C1 segment of cervical spinal cord (tissue), 14 donors: ENCODE measurements at places on chromosomes 4 and X.

DNA sequence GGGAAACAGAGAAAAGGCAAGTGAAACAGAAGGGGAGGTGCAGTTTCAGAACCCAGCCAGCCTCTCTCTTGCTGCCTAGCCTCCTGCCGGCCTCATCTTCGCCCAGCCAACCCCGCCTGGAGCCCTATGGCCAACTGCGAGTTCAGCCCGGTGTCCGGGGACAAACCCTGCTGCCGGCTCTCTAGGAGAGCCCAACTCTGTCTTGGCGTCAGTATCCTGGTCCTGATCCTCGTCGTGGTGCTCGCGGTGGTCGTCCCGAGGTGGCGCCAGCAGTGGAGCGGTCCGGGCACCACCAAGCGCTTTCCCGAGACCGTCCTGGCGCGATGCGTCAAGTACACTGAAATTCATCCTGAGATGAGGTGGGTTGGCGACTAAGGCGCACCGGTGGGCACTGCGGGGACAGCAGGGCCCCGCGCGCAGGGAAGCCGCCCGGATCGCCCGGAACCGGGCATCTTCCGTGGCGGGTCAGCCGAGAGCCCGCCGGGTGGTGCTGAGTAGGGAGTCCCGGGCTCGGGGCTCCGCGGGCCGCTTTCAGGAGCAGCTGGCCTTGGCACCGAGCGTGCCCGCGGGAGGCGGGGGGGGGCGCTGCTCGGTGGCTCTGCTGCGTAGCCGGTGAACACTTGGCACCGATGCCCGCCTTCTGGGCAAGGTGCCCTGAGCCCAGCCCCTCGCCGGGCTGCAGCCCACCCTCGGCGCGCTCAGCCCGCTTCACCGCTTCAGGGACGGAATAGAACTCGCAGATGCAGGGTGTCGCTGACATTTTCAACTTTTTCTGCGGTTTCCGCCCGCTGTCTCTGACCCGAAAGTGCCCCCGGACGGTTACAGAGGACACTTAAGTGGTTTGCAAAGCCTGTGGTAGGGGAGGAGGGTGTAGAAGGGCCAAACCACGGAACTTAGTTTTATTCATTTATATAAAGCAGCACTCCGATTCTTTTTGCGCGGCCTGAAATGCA, at the start of gene CD38:
CD38 (plus strand) TSS at position 40 of the 953 bp plus-strand sequence; CDS start at position 127, 87 bp downstream.
- DNase-seq: peak; percentile 73

DNA sequence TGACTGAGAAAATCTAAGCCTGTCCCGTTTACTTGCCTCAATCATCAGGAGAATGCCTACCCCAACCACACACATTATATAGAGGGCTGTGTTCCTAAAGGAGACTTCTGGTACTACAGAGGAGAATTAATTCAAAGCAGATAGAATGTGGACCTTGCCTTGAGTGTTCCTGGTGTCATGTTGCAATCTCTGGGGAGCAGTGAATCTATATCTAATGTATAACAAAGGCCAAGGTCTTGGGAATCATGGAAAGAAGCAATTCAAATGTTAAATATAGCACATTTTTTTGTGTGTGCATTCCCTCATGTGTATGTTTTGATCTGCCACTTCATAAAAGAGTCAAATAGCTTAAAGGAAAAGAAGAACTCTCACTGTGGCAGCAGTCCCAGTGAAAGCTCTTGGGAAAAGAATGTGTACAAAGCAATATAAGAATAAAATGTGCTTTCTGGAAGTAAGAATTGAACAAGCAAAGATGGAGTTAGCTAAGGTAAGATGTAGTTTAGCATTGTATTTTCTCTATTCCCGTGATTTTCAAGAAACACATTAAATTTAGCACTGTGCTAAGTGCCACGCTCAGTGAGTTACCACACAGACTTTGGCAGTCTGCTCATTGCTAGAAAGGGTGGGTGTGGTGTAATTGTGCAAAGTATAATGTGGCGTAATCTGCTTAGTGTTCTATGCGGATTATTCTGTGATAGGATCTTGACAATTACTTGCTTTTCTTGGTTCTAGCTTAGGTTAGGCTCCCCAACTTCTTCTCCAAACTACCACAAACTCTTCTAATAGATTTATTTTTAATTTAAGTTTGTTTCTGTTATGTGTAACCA, 13.7 kb downstream of the ADH6 start:
- no peak for DNase-seq

GRCh38 chr4:101791182-101791558, 640 bp downstream of the BANK1 start:
- peak; percentile 78 for DNase-seq

GRCh38 chr4:44914748-44915147, 188.4 kb upstream of the GNPDA2 start:
- no peak for DNase-seq

DNA sequence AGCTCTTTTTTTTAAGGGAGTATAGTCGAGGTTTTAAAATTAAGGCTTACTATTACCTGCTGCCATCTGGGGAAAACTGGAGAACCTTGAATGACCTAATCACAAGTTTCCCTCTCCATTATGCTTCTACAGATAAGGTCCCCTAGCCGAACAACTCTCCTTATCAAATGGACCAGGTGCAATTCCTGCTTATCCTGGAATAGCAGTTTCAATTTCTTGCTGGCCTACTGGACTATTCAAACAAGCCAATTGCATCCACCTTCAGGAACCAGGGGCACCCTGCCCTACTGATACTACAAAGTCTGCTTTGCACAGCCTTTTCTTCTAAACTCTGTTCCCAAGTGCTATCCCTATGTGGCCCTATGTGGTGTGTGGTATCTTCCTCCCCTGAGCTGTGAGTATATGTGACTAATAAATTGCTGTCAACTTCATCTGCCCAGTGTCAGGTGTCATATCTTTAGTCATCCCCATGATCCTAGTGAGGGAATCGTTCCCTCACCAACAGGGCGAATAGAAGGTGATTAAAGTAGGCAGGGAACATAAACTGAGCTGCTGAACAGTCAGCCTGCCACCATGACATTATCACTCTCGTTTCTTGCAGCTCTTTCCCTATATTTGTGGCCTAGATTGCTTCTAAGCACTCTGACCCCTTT, 128.5 kb downstream of the ATG4A start:
- no peak for DNase-seq

DNA sequence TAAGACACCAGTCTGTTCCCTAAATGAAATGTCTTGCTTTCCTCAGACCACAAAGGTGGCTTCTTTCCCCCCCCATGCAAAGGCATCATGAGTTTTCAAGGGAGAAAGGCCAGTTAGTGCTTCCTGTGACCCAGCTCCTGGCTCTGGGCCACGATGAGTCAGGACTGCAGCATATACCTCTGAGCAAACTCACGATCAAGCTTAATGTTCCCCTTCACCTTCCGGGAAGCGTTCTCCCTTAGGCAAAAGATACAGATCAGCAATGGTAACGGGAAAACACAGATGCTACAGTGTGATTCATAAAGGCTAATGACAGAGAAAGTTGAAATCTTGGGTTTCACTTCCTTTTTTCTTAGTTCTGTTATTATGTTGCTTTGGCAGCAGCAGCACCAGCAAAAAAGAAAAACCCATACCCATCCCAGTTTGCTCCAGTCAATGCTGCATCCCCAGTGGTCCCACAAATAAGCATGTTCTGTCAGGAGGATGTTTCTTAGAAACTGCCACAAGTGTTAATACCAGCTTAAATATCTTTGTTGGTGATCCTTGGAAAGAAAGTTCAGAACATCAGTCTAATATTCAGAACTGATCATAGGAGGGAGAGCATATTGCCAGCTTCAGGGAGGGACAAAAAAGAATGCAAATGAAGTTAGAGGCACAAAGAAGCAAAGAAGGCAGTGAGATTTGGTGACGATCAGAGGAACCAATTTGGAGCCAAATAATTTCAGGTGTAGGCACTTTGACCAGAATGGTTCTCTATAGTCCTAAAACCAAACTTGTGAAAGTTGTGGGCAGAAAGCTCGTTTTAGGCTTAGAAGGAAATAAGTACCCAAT, 41.2 kb downstream of the LONRF3 start:
- peak; percentile 10 for DNase-seq

DNA sequence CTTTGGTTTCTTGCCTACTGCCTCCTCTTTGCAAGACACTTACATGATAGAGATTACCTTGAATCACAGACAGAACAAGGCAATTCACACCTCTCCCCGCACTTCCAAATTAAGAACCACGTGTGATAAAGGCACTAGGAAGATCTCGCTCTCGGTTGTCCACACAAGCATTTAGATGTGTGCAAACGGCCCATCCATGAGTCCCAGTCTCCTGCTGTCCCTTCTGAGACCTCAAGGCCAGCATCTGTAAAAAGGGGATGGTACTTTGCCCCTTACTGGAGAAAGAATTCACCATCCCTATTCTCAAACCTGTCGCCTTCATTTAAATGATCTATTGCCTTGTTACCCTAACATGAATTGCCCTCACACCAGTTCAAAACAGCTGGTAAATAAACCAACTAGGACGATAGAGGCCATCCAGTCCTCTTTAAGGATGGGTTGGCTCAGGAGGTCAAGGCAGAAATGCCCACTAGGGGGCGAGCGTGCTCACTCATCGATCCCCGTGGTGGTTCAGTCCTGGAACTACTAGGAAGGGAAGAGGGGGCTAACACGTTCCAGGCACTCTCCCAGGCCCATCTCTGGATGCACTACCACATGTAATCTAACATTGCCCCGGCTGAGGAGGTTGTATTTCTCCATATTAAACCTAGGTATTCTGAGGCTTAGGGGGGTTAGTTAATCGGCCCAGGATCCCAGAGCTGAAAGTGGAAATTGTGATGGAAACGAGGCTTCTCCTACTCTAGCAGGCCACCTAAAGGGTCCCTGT, 95.8 kb downstream of the DHX15 start:
- peak; percentile 54 for DNase-seq

GRCh38 chr4:187541666-187542065, 453.9 kb upstream of the ZFP42 start:
- no peak for DNase-seq
